Activated T-helper 17 cell treated with anti-CD3 and anti-CD28 coated beads, Interleukin-2, amount 50 U/mL, for 72 hours (primary cell): ENCODE measurements at places on chromosomes 3 and 15. TPM values are rescaled to one million over a fixed set of nuclear protein-coding genes. Genes with fewer than 3 reads are reported as not detected.
A peak's percentile ranks its signal among the peaks of the same experiment; 100 is the strongest.

GRCh38 chr3:59133311-59133710, 83.5 kb upstream of the CFAP20DC start:
- ATAC-seq, result no peak

DNA sequence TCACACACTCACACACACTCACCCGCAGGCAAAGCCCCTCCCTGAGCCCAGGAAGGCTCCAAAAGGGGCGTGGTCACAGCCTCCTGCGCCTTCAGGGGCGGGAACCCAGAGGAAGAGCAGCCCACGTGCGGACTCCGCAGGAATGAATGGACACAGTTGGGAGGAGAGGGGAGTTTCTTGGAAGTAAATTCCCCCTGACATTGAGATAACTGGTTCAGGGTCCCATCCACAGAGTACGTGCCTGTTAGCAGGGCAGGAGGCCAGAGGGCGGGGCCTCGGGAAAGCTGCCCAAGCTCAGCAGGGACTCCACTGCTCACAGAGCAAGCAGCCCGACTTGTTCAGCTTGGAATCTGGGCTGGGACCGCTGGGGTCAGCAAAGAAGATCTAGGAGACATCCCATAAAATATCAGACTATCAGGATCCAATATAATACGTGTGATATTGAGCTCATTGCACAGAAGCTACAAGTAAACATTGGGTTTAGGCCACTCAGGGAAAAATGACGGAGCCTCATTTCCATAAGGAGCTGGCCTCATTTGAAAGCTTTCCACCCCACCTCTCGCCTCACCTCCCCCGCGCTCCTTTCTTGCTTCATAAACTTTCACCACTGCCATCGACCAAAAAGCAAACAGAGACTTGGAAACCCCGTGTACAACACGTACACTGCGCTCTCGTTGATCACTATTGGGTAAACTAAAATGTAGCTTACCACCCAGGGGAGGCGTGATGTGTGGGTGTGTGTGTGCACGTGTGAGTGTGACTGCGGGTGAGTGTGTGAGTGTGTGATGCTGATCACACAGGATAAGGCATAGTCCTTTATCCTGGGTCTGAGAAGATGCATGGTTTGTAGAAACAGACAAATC, 36.0 kb downstream of the TM2D3 start:
- peak; percentile 59 for ATAC-seq

DNA sequence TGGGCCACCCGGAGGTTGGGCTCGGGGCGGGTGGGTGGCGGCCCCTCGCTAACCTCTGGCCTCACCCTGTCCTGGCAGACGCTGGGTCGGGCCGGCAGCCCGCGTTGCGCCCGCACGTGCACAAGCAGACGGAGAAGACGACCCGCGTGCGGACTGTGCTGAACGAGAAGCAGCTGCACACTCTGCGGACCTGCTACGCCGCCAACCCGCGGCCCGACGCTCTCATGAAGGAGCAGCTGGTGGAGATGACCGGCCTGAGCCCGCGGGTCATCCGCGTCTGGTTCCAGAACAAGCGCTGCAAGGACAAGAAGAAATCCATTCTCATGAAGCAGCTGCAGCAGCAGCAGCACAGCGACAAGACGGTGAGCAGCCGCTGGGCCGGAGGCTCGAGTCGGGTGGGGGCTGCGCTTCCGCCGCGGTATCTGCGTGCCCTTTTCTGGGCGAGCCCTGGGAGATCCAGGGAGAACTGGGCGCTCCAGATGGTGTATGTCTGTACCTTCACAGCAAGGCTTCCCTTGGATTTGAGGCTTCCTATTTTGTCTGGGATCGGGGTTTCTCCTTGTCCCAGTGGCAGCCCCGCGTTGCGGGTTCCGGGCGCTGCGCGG, 3.7 kb downstream of the ISL2 start:
- ATAC-seq, result no peak

GRCh38 chr3:189307963-189308362, 136.2 kb downstream of the TPRG1 start:
- ATAC-seq, result peak; percentile 62

Gene DNAJA4
- total RNA-seq, result 49.9 TPM

Gene AGTR1
- total RNA-seq, result not detected

DNA sequence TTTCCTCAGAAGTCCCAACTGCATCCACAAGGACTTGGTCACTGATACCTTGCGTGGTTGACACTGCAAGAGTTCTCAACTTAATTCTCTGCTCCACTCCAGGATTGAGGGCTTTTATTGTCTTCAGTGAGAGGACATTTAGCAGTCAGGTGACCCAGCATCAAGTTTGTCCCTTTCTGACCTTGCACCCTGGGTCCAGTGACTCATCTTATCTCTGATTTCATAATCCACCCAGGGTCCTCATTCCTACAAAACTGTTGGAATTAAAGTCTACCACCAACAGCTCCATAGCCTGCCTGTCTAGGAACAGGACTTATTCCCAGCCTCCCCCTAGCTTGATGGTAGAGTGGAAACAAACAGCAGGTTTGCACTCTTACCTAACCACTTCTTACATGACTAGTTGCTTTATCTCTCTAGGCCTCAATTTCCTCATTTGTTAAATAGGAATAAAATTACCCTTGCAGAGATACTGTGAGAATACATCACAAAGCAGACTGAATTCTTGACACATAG, 151.3 kb upstream of the LPP start:
- ATAC-seq, result no peak

GRCh38 chr15:84761607-84762131, 13.3 kb downstream of the ZNF592 start:
- ATAC-seq, result peak; percentile 84

Gene GOLIM4
- total RNA-seq, result 6.3 TPM

Gene GLT8D1
- total RNA-seq, result 34.6 TPM

GRCh38 chr15:31338879-31339557, 12.4 kb downstream of the KLF13 start:
- peak; percentile 89 for ATAC-seq

DNA sequence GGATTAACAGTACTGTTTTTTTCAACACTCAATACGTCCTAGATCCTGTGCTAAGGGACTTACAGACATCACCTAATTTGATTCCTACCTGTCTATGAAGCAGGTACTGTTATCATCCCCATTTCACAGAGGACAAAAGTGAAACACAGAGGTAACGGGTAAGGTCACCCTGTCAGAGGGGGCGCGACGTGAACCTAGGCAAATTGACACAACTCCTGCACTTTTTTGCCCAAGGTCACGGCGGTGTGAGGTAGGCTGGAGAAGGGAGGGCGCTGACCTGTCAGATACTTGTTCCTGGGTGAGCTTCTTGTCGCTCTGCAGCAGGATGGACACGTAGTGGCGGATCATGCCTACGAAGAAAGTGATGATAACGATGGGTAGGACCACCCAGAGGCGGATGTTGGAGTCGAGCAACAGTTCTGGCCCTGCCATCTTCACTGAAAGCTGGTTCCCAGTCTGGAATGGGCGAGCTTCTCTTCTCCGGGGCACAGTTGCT, 363 bp downstream of the EMC3 start:
- peak; percentile 41 for ATAC-seq

Gene GOLGA6L7
- total RNA-seq, result not detected

GRCh38 chr3:48832684-48833083, 15.0 kb downstream of the PRKAR2A start:
- ATAC-seq, result no peak

Gene CCDC54
- total RNA-seq, result not detected

DNA sequence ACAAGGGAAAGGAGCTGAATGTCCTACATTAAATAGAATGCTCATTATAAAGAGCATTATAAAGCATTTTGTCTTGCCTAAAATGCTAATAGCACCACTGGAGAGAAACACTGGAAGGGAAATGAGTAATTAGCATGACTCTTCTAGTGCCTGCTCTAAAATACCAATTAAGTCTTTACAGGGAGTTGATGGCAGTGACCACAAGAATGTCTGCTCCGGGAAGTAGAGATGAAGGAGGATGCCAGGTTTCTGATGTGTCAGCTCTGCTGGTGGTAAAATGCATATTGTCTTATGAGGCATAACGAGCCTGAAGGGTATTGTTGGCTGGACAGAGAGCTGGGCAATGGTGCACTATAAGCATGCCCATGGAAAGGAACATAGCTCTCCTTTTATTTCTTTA, 49.5 kb downstream of the MYLK start:
- no peak for ATAC-seq

GRCh38 chr3:30350011-30350410, 256.4 kb upstream of the TGFBR2 start:
- ATAC-seq, result no peak

GRCh38 chr15:100913961-100914360, 5.2 kb upstream of the LRRK1 start:
- no peak for ATAC-seq

Gene KIF9
- total RNA-seq, result 3.0 TPM

DNA sequence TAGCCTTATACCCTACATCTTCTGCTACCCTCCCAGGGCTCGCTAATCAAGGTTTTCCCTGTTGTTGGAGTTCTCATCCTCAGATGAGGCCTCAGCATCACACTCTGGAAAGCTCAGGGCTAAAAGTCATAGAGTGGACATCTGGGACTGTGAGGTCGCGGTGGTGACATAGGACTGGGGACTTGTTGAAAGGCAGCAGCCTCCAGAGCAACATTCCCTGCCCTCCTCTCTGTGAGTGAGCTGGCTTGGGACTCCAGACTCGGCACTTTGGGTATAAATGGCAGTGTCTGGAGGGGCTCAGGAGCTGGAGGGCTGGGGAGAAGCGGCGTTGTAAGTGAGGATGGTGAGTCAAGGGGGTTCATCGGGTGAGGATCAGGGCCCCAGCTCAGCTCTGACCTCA, 2.7 kb downstream of the CA12 start:
- no peak for ATAC-seq

DNA sequence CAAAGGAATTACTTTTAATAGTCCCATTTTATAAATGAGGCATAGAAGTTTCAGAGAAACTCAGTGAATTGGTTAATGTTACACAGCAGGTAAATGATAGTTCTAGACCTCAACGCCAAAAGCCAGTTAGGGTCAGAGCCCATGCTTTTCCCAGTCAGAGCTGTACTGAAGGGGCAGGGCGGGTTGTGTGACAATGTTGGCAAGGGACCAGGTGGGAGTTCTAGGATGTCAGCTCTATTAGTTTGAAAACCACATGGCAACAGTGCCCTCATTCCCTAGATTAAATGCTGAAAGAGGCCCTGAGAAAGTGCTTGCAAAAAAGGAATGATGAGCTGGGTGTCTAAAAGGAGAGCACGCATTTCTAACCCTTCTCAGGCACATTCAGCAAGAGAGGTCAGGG, 65.4 kb upstream of the EPHB1 start:
- no peak for ATAC-seq

Gene DCLK3
- 0.05 TPM for total RNA-seq

DNA sequence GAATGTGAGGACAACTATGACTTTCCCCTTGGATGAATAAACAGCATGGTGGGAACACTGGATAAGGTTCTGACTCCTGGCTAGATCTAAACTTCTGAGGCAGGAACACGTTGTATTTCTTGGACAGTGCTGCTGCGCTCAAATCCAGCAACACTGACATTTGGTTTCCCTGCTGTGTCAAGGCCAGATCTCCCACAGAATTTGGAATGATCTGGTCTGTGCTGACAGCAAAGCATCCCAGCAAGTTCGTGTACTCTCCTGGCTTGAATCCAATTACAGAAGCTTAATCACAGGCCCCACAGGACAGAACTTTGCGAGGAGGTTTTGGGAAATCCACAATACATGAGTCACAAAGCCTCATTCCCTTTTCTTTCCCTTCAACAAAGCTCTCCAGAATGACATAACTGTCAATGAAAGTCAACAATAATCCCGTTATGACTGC, 92.5 kb downstream of the ADAMTS9 start:
- ATAC-seq, result no peak

DNA sequence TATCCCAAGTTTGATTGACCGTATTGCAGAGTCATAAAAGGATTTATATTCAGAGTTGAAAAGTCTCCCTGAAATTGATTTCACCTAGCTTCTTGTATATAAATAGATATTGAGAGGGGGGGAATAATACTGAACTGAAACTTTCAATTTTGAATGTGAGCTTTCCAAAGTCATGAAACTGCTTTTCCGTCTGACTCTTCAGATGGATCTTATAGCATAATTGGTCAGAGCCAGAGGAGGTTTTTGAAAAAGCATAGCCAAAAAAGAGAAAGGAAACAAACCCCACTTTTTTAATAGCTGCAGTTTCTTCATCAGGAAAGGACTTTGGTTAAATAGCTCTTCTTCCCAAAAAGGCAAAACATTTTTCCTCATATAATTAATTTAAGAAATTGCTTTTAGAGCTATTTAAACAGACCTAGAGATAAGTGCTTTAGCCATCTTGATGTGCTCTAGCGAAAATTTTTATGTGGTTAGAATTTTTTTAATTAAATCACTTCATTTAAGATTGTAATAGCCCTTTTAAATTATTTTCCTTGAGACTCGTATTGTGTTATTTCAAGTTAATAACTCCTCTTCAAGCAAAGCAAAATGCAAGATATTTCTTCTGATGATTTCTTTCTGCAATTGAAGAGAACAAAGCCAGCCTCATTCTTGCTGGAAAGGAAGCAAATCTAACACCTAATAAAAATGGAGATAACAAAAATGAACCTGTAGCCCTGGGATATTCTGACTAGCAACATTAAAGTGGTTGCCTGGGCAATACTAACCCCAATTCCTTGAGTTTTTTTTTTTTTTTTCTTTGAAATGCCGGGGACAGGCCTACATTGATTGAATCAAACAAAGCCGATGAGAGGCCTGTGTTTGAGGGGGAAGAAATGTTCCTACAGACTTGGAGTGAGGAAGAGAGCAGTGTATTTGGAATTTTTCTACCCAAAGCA, 173.6 kb downstream of the PTPRG start:
- ATAC-seq, result no peak

GRCh38 chr3:87625876-87626275, 349.5 kb upstream of the POU1F1 start:
- ATAC-seq, result no peak

DNA sequence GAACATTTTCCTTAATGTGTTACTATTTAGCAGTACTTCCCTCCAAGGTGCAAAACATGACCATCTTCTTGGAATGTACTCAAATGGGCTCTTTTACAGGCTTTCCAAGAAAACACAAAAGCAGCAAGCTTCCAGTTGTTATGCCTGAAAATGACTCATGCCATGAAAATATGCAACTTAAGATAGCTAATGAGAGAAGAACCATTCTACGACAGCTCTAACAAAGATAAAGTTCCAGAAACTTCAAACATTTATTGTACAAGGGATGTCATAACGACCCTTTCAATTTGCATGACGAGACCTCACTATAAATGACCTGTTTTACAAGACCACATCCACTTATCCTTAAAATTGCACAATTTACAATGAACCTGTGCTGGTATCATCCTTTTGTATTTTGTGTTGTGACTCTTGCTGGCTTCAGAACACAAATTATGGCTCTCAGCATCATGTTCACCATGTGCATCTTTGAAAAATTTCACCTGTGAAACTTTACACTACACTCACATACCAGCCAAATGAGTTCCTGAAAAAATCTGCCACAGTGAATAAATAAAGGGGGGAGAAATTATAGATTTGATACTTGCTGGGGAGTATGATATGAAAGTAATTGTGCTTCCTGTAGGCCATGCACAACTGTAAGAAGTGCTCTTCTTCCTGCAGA, 433.7 kb downstream of the MAGI1 start:
- ATAC-seq, result no peak

GRCh38 chr3:102400142-102400541, 34.7 kb upstream of the ZPLD1 start:
- no peak for ATAC-seq

- peak; percentile 94 for ATAC-seq
These were observed 169.3 kb downstream of the LPP start for GRCh38 chr3:188323067-188323842.

GRCh38 chr15:100849021-100849854, 30.4 kb upstream of the ALDH1A3 start:
- peak; percentile 93 for ATAC-seq

- ATAC-seq, result no peak
These were observed 34.4 kb downstream of the BOC start for GRCh38 chr3:113245761-113246161.

Gene TMEM45A
- total RNA-seq, result 26.0 TPM

GRCh38 chr3:8954938-8955763, 8.1 kb downstream of the RAD18 start:
- ATAC-seq, result no peak
